ENCODE measurements at places on chromosomes 1 and 21.

GRCh38 chr1:163436140-163436812, 114.5 kb downstream of the NUF2 start:
- no peak for DNase-seq

GRCh38 chr1:64483731-64484414, 13.9 kb downstream of the CACHD1 start:
- DNase-seq: no peak

DNA sequence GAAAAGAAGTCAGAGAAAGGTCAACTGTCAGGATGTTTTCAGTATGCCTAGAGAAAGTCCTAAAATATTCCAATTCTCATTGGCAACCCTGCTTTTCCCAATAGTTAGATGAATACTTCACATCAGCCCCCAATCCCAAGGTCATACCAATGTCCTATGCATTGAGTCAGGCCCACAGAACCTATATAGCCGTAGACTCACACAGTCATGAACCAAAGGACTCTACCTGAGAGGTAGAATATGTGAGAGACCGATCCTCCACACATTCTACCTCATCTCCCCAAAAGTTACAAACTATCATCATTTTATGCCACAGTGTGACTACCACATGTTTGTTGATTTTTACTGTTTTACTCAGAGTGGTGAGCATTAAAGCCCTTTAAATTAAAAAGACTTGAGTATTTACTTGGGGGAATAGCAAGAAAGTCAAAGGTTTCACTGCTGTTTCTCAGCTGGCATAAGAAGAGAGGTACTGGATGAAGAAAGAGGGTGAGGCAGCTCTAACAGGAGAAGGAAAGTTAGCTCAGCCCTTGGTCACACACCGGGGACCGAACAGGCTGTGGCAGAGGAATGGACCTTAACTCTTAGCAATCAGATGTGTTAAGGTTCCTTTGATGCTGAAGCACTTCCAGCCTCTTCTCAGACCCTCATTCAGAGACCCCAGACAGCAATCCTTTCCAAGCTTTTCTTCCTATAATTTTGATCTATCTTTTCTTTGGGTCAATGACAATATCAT, 937 bp downstream of the CD48 start:
- no peak for DNase-seq

GRCh38 chr1:208219659-208220282, 24.4 kb downstream of the PLXNA2 start:
- DNase-seq: no peak

- no peak for DNase-seq
Observed at GRCh38 chr1:36225283-36225899, 1.1 kb downstream of the THRAP3 start.

DNA sequence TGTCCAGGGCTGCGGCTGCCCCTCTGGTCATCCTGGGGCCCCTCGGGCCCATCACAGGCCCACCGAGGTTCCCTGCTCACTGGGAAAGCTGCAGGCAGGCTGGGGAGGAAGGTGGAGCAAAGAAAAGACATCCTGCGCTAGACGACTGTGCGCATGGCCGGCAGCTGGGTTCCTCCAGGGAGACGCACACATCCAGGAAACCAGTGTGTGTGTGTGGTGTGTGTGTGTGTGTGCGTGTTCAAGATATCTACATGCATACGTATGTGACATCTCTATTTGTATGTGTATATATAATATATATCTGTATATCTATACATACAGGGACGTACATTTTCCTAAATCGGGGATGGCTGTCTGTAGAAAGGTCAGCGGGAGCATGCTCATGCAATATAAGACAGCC, 63.7 kb downstream of the ACOT7 start:
- no peak for DNase-seq

DNA sequence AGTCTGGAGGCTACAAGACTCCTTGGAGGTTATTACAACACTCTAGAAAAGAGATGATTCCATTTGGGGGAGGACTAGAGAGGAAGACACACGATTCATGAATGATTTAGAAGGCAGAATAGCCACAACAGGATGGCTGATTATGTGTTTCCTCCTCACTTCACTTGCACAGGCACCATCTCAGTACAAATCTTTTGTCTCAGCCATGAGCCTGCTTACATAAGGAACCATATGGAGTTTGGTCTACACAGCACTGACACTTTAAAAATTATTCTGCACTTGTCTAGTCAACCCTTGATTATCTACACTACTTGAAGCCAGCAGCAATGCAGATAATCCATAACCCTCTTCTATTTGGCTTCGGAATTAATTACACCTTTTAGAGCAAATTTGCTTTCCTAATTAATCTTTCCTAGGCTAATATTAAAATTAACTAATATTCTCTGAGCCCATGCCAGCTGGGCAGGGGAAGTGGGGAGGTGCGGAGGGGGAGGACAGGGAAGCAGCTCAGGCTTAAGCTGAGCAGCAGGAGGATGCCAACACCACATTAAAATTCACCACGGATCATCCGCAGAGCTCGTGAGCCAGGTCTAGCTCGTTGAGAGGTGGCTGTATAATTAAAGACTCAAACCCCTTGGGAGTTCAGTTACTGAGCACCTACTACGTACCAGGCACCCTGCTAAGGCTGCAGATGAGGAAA, 3.2 kb upstream of the LEMD1 start:
- no peak for DNase-seq

GRCh38 chr21:32764186-32764585, 7.4 kb downstream of the PAXBP1 start:
- DNase-seq: no peak

DNA sequence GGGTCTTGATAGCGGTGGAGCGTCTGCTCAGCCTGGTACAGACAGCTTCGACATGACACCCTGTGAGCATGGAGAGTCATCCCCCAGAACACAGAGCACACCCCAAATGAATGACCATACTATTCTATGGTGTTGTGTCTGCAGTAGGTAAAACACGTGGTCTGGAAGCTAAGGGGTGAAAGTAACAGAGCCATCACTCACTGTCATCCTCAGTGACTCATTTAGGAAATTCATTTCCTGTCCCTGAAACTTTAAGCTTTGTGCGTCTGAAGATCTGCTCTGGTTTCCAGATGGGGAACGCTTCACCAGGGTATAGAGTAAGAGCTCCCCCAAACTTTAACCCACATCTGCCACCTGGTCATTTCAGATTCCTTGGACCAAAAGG, 94.8 kb upstream of the DISP3 start:
- DNase-seq: no peak

- DNase-seq: no peak
Observed at GRCh38 chr1:183126528-183126927, 59.5 kb upstream of the LAMC2 start.

DNA sequence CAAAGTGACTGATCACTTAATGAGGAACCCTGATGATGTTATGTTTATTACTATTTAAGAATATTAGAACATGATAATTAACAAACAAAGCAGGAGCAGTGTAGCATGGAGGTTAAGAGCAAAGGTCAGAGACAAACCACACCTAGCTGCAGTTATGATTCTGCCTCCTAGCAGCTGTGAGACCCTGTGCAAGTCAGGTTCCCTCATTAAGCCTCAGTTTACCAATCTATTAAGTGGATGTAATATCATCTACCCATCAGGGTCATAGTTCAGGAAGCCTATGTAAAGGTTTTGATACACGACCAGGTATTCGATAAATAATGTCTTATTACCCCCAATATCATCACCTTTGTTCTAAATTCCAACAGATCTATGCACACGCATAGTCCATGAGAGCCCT, 32.0 kb downstream of the DUSP10 start:
- no peak for DNase-seq

DNA sequence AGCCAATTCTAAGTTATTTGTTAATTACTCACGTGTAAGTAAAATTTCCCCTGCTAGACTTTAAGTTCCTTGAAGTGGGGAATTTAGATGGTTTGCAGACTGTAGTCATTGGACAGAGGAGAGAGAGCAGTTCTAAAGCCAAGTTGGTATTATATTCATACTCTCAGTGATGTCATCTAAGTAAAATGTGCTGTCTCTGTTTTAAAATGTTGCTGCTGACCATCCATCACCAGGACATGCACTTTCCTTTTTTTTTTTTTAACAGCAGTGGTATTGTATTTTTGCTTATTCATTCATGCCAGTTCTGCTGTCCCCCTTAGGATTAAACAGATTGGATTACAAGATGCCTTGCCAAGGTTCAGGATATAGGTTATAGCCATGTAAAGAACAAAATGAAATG, 2.3 kb downstream of the TTLL7 start:
- no peak for DNase-seq

DNA sequence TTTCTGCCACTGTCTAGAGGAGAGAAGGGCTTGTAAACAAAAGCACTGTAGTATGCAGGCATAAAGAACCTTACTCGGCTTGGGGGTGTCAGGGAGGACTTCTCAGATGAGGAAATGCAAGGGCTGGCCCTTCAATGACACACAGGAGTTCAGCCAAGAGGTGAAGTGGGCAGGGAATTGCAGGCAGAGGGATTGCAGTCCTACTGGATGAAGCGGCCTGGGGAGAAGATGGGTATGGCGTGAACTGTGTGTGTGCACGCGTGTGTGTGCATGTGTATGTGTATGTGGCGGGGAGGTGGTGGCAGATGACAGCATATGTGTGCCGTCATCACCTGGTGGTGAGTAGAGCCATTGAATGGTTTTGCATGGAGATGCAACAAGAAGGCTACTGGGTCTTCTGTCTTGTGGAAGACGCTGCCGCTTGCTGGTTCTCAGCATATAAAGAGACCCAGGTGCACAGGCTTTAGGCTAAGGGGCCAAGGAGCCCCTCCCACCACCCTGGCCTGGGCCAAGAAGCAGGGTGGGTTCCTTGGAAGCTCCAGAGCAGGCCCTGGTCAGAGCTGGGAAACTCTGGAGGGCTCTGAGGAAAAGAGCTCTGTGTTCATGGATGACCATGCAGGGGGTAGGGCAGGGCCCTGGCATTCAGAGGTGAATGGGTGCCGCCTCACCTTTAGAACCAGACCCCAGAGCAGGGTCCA, 4.1 kb upstream of the EPS8L3 start:
- DNase-seq: peak; percentile 14

DNA sequence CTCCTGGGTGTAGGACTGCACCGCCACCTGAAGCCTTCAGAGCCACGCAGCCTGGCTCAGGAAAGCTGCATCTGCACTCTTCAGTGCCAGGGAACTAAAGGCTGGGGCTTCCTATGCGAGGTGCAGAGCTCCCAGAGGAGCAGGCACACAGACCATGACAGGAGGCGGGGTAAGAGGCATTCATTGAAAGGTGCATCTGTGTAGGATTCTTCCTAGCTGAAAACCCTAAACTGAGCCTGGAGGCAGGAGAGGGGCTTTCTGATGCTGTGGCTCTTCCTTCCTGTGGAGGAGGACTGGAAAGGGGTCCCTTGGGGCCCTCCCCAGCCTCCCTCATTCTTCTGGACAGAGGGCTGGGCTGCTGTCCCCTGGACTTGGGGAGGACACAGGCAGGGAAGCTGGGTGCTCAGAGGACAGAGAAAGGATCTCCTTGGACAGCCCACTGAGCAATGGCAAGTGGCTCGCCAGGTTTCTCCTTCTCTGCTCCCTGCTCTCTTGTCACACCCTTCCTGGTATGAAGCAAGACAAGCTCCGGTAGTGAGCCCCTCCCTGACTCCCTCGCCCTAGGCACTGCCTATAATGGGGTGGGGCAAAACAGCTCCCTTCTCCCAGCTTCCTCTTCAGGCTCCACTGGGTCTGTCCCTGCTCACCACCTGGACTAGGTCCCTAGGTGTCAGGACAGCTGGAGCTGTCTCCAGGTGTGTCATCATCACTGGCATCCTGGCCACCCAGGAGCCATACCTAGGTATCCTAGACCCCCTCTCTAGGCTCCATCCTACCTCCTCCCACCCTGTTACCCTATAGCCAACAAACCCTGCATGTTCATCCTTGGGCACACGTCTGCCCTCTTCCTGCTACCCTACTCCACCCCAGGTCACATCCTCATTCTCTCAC, 20.0 kb downstream of the S100A6 start:
- DNase-seq: no peak

- no peak for DNase-seq
Observed at GRCh38 chr1:108830119-108831008, 26.5 kb downstream of the AKNAD1 start.

DNA sequence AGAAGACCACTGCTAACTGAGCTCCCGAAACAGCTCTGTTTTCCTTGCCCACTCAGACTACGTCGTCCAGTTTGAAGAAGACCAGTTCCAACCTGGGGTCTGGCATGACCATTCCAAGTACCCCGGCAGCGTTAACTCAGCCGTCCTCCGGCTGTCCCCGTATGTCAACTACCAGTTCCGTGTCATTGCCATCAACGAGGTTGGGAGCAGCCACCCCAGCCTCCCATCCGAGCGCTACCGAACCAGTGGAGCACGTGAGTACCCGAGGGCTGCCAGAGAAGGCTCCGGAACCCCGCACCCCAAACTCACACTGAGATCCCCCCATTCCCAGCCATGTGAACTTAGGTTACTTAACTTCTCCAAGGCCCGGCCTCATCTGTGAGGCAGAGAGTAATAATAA, 63.7 kb upstream of the CNTN2 start:
- no peak for DNase-seq

DNA sequence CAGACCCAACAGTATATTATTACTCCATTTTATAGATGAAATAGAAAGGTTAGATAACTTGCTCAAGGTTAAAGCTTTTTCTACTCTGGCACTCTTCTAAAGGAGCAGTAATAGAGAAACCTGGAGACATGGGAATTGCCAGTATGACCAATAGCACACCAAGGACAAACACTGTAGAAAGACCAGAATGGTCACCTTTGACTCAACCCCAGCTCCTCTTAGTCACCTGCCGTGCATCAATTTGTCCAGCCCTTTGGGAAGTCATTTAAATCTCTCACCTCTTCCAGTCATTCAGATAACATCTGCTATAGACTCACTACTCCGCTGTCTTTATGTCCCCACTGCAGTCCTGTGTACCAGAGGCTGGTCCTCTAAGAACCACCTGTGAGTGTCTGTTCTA, 23.9 kb upstream of the SLC44A3 start:
- DNase-seq: no peak

DNA sequence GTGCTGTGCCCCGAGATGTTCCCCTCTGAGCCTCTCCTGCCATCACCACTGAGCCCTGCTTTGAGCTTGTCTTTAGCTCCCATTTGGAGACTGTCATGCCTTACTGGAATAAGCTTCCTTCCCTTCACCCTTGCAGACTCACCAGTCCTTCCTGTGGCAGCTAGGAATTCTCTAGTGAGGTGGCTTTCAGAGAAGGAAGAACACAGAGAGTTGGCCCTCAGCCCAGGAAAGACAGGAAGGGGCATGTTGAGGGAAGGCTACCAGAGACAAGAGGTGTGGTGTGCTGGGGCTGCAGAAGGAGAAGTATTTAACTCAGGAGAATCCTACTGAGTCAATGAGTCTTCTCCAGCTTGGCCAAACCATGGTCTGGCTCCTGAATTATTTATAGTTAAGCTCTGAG, 76.3 kb downstream of the UCK2 start:
- DNase-seq: no peak

DNA sequence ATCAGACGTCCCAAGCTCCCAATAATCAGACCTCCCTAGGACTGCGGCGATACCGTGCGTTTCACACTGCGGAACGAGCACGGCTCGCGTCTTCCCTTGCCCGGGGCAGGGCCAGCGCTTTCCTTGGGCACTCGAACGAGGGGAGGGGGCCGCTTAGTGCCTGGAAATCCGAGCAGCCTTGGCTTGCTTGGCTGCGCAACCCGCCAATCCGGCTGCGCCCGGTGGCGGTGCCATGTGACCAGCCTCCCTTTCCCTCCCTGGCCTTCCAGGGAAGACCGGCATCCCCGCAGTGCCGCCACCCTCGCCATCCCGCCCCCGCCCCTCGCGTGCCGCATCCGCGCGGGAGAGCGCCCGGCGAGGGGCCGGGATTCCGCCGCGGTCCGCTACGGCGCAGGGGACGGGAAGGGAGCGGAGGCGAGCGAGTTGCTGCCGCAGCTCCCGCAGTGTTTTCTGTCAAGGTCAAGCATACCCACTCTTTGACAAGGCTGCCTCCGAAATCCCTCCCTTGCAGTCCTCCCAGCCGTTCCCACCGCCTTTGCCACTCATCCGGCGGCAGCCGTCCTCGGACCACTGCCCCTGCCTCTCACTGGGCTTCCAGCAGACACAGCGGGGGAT, 8.3 kb upstream of the RNF19B start:
- DNase-seq: peak; percentile 29

Measured in activated naive CD4-positive, alpha-beta T cell treated with anti-CD3 and anti-CD28 coated beads, Interleukin-2, amount 10 ng/mL, durations not matched to agents 7 days and 5 days (primary cell).